ENCODE measurements at places on chromosomes 1 and 21. TPM values are rescaled to one million over a fixed set of nuclear protein-coding genes. Genes with fewer than 3 reads are reported as not detected.

Gene LHX8
- total RNA-seq, result not detected

Gene DENND2D
- total RNA-seq, result 1.6 TPM

- DNase-seq, result no peak
These were observed 40.7 kb upstream of the CD34 start for GRCh38 chr1:207951652-207952051.

DNA sequence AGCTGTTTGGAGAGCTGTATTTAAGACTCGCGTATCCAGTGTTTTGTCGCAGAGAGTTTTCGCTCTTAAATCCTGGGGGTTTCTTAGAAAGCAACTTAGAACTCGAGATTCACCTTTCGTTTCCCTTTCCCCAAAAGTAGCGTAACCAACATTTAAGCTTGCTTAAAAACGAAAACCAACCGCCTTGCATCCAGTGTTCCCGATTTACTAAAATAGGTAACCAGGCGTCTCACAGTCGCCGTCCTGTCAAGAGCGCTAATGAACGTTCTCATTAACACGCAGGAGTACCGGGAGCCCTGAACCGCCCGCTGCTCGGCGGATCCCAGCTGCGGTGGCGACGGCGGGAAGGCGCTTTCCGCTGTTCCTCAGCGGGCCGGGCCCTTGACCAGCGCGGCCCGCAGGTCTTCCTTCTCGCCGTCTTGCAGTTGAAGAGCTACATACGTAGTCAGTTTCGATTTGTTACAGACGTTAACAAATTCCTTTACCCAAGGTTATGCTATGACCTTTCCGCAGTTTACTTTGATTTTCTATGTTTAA lies 1.9 kb downstream of the OLIG1 start:
- no peak for DNase-seq

DNA sequence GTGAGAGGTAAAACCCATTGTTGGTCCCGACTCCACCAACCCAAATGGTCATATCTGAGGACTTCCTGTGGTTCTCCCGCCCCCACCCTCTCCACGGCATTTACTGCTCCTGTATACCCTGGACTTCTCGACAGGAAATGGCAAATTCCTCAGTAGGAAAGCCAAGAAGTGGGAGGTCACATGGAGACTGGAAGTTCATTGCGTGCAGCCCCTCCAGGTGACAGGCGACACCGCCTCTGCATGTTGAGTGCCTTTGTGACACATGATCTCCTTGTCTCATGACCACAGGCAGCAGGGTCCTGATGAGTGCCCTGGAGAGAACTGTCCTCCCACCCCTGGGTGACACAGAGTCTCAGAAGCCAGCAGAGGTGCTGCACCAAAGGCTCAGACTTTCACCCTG lies 24.2 kb downstream of the ERG start:
- no peak for DNase-seq

DNA sequence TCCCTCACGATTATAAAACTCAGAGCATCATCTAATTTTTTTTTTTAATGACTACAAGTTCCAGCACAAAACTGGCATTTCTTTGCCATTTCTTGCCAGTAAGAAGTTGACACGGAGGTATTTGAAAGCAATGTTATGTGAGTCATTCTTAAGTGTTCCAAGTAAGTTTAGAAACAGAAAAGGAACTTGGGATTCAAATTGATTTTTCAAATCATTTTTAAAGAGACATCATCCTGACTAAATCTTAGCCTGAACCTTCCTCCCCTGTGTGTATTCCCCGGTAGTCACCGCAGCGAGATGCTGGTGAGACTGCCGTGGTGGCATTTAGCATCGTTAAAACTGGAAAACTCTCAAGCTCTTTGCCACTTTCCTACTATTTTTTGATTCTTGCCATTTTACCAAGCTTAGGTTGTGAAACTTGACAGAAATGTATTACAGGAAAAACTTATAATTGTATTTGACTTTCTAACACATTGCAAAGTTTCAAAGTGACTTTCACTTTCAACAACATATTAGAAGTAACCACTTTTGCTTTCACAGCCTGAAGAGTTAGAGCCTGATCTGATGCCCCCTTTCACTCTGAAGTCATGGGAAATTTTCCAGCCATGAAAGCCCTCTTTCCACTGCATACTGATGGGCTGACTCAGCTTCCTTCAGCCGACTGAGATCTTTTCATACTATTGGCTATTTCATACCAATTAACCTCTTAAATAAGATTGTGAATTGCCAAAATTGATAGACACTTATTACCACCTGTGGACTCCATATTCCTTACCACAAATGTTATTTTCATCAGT lies 61.4 kb downstream of the OLFML2B start:
- no peak for DNase-seq

- DNase-seq, result no peak
These were observed 111.6 kb upstream of the ZC3H12A start for GRCh38 chr1:37362594-37363385.

- no peak for DNase-seq
These were observed 9.2 kb downstream of the ALDH4A1 start for GRCh38 chr1:18893120-18893519.

DNA sequence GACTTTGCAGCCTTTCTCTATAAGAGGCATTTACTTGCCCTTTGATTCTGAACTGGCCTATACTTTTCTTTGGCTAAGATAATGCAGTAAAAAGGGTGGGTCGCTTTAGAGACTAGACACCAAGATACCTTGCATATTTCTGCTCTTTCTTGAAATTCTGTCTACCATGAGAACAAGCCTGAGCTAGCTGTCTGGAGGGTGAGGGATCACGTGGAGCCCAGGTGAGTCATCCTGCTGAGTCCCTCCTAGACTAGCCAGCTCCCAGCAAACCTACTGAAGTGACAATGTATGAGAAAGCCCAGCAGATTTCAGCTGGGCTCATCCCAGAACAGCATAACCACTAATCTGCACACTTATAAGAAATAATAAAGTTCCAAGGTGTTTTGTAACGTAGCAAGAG lies 408.0 kb upstream of the KAZN start:
- no peak for DNase-seq

GRCh38 chr1:236654957-236655356 lies 31.3 kb upstream of the ACTN2 start:
- no peak for DNase-seq

GRCh38 chr1:114610546-114611245 lies 29.3 kb upstream of the BCAS2 start:
- DNase-seq, result no peak

Data from cardiac septum (tissue), 1 donor.